ENCODE measurements at places on chromosomes 1 and 21.

DNA sequence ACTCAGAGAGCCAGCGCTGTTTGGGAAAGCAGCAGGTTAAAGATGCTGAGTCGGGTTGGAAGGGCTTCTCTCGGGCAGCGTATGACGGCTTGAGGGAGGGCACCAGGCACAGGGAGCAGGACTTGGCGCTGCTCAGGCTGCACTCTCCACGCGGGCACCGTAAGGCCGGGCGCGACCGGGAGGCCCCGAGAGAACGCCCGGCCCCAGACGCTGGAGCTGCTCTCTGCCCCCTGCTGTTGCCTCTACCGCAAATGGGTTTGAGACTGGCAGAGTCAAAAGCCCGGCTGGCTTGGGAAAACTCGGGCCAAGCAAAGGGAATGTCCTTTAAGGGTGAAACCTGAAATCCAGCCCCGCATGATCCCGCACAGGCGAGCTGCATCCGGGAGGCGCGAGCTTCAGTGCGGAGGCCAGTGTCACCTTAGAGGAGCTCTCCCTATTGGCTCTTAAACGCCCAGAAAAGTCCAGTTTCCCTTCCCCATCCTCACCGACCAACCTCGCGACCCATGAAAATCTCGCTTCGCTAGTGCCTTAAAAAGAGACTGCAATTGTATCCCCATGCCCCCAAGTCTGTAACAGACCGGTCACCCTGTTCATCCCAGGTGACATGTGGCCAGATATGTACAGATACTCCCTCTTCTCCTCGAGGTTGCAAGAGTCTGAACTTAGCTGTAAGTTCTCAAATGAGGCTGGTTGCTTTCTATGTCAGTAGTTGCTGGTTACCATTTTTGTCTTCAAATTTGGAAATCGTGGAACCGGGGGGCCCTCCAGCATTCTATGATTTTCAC is 1.1 kb downstream of the PRRX1 start:
- DNase-seq = peak; percentile 69

DNA sequence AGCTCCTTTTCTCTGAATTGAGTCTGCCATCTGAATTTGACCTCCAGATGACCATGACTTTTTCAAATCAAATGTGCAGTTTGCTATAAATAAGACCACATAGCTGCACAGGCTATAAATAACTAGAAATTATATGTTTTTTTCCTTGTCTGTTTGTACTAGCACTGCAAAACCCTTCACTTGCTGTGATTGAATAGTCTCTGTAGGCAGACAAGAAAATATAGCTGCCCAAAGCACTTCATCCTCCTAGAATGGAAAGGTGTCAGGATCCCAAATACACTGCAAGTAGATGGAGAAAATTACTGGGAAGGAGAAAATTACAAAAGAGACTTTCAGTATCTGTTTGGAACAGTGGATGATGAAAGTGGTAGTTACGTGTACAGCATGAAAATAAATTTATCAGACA is 175.8 kb downstream of the APP start:
- no peak for DNase-seq

DNA sequence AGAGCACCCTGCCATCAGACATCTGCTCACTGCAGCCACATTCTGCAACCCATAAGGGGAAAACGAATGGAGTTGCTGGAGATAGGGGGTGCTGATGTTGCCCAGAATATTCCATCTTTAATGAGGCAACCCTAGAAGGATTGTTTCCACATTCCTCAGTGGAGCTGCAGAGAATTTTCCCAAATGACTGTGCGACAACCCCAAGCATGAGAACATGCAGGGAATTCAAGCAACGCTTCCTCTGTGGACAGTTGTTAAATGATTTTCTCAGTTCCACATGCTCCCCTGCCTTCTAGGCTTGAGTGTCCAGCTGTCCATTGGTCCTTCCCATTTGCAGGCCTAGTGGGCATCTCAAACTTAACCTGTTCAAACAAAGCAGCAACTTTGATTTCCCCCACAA is 20.5 kb upstream of the UBL4B start:
- peak; percentile 22 for DNase-seq

GRCh38 chr1:40653851-40654537 is 11.5 kb downstream of the RIMS3 start:
- no peak for DNase-seq

Measured in fibroblast of skin of back (primary cell).